ENCODE measurements at places on chromosomes 3 and 15.

GRCh38 chr3:73465926-73466325, 158.8 kb downstream of the PDZRN3 start:
- no peak for DNase-seq

GRCh38 chr3:185439745-185440466, 58.9 kb downstream of the TMEM41A start:
- no peak for DNase-seq

GRCh38 chr15:33098094-33099058, 96.1 kb downstream of the FMN1 start:
- no peak for DNase-seq

- DNase-seq = no peak
These were observed 230.6 kb downstream of the ZMAT3 start for GRCh38 chr3:178841011-178841410.

GRCh38 chr3:151579571-151580270, 118.9 kb upstream of the IGSF10 start:
- no peak for DNase-seq

DNA sequence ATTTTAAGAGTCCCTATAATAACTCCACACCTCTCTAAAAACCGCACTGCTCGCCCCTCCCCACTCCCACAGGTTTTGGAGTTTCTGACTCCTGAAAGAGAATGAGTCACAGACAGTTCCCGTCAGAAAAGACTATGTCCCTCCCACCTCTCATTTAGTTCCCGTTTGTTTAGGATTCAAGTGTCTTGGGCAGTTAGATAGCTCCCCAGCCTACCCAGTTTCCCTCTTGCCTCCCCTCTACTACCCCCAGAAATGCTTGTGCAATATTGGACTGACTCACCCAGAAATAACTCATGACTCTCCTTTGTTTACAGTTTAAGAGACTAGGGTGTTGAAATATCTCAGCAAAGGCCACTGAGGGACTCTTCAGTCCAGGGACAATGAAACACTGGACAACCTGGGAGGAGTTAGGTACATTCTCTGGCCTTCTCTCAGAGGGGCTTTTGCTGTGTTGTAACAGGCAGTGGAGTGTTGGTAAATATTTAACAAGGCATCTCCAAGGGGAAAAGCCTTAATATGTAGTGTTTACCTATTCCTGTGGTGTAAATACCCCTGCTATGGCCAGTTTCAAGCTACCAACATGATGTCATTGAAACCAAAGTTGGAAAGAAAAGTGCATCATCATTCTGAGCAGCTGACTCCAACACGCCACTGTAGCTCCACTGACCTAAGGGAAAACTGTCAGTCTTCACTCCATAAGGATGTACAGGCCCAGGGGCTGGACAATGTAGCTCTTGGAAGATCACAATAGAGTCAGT, 96.1 kb upstream of the CHD2 start:
- DNase-seq = no peak

- no peak for DNase-seq
These were observed 6.2 kb upstream of the ZNF148 start for GRCh38 chr3:125381314-125381713.

GRCh38 chr15:29942143-29942542, 119.9 kb upstream of the TJP1 start:
- DNase-seq = no peak

GRCh38 chr3:38782148-38782547, 33.9 kb downstream of the SCN10A start:
- no peak for DNase-seq

DNA sequence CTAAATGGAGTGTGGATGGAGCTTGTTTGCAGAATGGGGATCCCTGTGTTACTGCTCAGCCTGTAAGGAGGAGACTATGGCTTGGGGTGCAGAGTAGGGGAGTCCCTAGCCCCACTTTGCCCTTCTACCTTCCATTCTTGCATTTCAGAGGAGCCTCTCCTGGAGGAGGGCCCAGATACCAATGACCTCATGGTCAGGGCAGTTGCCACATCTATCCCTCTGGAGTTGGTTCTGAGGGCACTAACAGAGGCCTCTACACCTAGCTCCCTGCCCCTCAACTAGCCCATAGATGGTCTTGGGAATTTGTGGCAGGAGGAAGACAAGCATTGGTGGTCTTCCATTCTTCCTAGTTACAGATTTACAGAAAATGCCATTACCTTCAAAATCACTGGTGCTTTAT, 6.1 kb downstream of the SKOR1 start:
- no peak for DNase-seq

DNA sequence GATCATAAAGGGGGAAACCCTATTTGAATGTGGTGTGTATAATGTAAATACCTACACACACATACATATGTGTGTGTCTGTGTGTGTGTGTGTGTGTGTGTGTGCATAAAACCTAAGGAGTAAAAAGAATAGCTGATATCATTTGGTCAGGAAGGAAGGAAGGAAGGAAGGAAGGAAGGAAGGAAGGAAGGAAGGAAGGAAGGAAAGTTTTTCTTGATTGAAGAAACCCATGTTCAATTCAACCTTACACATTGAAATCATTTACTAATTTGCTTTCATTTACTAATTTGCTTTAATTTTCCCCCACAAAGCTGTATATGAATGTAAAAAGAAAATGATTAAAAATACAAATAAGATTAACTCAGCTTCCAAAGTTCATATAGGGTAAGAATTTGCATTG, 386.6 kb downstream of the ROBO2 start:
- DNase-seq = no peak

- DNase-seq = no peak
These were observed 56.4 kb upstream of the ETV5 start for GRCh38 chr3:186165331-186165730.

GRCh38 chr3:100753846-100754245, 44.6 kb downstream of the TFG start:
- DNase-seq = no peak

GRCh38 chr3:45145681-45146614, at the start of gene CDCP1:
Gene CDCP1 (minus strand): TSS chr3:45146378. CDS start chr3:45146287, 91 bp downstream.
- no peak for DNase-seq

DNA sequence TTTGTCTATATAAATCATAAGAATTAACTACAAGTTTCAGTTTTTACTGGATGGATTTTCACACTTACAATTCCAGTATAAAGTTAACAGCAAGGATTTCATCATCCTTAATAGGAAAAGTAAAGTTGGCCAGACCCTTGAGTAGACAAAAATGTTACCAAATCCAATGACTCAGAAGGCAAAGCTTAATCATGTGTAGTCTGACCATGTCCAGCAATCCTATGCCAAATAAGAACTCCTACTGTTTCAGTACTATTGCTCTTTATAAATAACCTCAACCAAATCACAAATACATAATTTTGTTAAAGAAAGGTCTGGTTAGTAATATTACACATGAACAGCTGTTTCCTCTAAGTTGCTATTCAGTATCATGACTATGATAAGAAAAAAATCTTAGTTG, 35.0 kb downstream of the PLOD2 start:
- DNase-seq = no peak

DNA sequence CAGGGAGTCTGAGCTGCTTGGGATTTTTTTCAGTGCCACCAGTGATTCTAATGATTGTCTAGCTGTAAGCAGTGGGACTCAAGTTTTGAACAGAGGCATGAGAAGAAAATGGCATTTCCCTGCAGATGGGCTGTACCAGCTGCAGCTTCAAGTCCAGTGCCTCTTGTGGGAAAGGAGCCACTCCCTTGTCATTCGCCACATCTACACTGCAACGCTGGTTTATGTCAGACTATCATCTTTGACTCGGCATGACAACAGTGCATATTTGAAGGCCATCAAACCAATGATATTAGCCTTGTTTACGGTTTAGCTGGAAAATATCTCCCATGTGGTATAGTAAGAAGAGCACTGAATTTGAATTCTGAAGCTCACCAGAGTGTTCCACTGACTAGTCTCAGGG, 22.2 kb downstream of the SCG5 start:
- DNase-seq = no peak

GRCh38 chr15:46080016-46080415, 445.2 kb downstream of the SQOR start:
- no peak for DNase-seq

DNA sequence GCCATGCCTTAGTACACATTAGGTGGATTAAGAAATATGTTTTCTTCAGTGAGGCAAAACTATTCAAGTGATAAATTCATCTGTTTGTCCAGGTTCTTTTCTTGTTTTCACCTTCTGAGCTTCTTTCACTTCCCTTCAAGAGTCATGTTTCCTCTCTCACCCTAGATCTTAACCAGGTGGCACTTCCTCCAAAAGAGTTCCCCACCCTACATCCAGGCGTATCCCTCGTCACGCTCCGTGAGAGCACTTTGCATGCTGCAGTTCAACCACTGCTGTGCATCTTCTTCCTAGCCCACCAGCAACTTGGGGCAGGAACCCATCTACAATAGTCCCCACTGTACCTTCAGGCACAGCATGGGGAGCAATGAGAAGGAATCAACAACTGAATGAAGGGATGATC, 28.9 kb downstream of the OSBPL10 start:
- no peak for DNase-seq

DNA sequence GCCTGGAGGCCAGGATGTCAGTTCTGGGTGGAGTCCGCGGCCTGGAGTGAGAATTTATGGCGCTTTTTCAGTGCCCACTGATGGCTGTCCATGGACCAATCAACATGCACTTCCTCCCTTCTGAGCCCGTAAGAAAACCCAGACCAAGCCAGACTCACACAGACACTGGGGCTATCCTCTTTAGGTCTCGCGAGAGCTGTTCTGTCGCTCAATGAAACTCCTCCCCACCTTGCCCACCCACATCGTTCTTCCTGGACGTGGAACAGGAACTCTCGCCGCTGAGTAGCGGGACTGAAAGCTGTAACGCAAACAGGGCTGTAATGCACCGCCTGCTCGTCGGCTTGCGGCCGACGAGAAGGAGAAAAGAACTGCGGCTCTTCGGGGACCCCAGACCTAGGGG, 833.0 kb upstream of the CADM2 start:
- no peak for DNase-seq

- peak; percentile 69 for DNase-seq
These were observed 533 bp upstream of the SMAD3 start for GRCh38 chr15:67064607-67065530.

DNA sequence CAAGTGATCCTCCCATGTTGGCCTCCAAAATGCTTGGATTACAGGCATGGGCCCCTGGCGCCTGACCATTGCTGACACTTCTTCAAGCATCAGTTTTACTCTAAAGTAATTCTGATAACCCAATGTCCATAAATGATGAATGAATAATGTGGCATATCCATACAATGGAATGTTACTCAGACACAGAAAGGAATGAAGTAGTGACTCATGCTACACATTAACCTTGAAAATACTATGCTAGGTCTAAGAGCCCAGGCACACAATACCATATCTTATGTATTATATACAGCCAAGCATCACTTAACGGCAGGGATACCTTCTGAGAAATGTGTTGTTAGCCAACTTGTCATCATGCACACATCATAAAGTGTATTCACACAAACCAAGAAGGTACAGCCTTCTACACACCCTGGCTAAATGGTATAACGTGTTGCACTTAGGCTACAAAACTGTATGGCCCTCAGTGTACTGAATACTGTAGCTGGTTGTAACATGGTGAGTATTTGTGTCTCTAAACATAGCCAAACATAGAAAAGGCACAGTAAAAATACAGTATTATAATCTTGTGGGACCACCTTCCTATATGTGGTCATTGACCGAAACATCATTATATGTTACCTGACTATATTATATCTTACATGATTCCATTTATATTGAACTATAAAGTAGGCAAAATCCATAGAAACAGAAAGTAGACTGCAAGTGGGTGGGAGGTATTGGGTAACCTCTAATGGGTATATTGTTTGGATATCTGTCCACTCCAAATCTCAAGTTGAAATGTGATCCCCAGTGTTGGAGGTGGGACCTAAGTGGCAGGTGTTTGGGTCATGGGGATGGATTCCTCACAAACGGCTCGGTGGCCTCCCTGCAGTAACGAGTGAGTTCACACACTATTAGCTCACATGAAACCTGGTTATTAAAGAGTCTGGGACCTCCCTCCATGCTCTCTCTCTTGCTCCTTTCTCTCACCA, 31.4 kb downstream of the MKRN2 start:
- DNase-seq = no peak

- no peak for DNase-seq
These were observed 57.8 kb downstream of the BLM start for GRCh38 chr15:90774731-90775514.

- DNase-seq = no peak
These were observed 430.5 kb downstream of the OTOL1 start for GRCh38 chr3:161927131-161927530.

- no peak for DNase-seq
These were observed 279.3 kb downstream of the VGLL3 start for GRCh38 chr3:86711634-86712033.

DNA sequence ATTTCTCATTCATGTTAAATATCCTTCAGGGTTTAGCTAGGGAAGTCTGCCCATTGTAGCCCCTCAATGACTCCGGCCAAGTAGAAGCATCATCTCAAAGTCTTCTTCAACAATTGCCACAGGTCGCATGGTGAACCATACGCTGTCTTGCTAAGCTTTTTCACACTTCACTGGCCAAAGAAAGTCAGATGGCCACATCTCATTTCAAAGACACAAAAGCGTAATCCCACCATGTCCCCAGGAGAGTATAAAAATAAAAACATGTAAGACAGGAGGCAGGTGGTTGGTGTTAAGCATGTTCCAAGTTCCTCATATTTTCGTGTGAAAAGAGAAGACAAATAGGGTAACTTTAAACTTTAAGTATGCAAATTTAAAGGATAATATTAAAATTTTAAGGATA, 147.4 kb downstream of the ERC2 start:
- no peak for DNase-seq

- no peak for DNase-seq
These were observed 50.0 kb upstream of the CP start for GRCh38 chr3:149271669-149272068.
